ENCODE measurements at places on chromosomes 12 and 14. TPM values are rescaled to one million over a fixed set of nuclear protein-coding genes. Genes with fewer than 3 reads are reported as not detected.

The HOXC5 gene
- 0.05 TPM for total RNA-seq

The MAP1LC3B2 gene
- 2.0 TPM for total RNA-seq

The KLRB1 gene
- 22.6 TPM for total RNA-seq

The GPX2 gene
- total RNA-seq: 1.5 TPM

The PYM1 gene
- total RNA-seq: 39.0 TPM

The CCDC198 gene
- not detected for total RNA-seq

GRCh38 chr14:61877035-61877390, 114.8 kb downstream of the SNAPC1 start:
- no peak for DNase-seq

The MSI1 gene
- 0.05 TPM for total RNA-seq
